ENCODE measurements at places on chromosomes 6 and 20. TPM values are rescaled to one million over a fixed set of nuclear protein-coding genes. Genes with fewer than 3 reads are reported as not detected.

GRCh38 chr20:44188752-44189151 is 1.8 kb upstream of the JPH2 start:
- no peak for DNase-seq

LY6G6C gene
- polyA plus RNA-seq: not detected

- DNase-seq: no peak
Observed at GRCh38 chr6:166258854-166259276, 49.3 kb downstream of the PRR18 start.

AAR2 gene
- polyA plus RNA-seq: 23.9 TPM

GRCh38 chr6:119076173-119076572 is 2.3 kb downstream of the FAM184A start:
- DNase-seq: no peak

SLPI gene
- polyA plus RNA-seq: 34.8 TPM

DNA sequence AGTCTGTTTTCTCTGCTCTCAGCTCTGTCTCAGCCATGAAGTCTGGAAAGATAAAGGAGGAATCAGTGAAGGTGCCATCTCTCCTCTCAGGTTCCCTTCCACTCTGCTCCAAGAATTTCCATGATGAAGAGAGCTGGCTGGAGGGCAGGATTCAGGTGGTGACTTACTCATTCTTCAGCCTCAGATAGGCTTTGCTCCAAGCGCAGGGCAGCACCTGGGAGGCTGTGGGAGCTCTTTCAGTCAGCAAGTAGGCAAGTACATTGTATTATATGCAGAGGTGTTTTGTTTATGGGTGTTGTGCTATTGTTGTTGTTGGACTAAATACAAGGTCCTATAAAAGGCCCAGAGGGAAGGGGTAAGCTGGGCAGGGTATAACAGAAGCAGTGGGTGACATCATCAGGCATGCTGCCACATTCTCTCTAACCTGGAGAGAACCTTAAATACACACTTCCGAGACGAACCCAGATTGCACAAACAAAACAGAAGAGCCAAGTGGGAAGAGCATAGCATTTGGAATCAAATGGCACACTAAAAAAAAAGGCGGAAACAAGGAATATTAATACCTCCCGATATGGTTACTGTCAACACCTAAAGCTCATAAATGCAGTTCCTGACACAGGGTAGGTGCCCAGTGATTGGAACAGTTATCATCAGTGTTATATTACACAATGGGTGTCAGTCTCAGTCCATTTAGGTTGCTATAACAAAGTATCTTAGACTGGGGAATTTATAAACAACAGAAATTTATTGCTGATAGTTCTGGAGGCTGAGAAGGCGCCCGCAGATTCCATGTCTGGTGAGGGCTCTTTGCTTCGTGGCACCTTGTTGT is 14.5 kb upstream of the PSMG4 start:
- no peak for DNase-seq

GRCh38 chr20:45946149-45946970 is 11.9 kb downstream of the PCIF1 start:
- DNase-seq: peak; percentile 79
